ENCODE measurements at places on chromosomes 5 and 9.

GRCh38 chr9:129583308-129584038, 37.4 kb downstream of the C9orf50 start:
- no peak for DNase-seq

DNA sequence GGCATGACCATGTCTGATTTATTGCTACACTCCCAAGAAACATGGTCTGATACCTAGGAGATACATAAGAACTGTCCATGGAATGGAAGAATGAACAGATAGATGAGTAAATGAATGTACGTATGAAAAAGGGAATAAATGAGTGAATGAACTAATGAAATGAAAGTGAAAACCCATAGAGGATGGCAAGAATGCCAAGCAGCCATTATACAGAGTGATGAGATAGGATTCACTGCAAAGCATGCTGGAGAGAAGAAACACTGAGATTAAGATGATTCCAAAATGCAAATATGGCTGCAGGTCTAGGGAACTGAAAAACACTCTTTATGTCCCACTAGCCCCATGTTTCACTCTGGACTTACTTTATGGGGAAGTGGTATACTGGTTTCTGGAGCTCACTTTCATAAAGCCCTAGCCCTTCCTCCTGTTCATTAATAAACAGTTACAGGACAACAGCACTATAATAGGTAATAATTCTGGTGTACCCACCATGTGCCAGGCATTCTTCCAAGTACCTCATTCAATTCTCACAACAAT, 170.3 kb upstream of the RAD23B start:
- DNase-seq, result no peak

- no peak for DNase-seq
Observed at GRCh38 chr5:119354537-119355243, 1.1 kb upstream of the TNFAIP8 start.

DNA sequence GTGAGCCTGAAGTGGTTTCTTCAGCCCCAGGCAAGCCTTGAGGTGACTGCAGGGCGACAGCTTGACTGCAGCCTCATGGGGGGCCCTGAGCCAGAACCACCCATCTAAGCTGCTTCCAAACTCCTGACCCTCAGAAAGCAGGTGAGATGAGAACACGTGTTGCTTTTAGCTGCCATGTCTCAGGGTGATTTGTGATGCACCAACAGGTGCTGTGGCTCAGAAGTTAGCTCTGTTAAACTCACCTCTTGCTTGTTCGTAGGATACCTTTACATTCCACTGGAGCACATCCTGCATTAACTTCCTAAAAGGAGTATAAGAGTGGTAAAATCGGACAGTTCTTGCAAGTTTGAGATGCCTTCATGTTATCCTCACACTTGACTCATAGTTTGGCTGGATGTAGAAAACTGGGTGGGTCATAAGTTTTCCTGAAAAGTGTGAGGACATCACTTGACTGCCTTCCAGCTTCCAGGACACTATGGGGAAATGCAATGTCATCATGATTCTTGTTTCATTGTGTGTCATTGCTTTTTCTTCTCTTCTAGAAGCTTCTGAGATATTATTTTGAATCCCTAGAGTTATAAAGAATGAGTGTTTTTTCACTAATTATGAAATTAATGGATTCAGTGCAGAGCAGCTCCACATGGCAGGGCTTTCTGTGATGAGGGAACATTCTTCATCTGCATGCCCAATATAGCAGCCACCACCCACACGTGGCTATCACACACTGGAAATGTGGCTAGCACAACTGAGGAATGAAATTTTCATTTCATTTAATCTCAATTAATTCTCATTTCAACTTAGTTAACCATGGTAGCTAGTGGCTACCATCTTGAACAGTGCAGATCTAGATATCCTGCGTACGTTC, 92.3 kb downstream of the HSD17B3 start:
- DNase-seq, result no peak

DNA sequence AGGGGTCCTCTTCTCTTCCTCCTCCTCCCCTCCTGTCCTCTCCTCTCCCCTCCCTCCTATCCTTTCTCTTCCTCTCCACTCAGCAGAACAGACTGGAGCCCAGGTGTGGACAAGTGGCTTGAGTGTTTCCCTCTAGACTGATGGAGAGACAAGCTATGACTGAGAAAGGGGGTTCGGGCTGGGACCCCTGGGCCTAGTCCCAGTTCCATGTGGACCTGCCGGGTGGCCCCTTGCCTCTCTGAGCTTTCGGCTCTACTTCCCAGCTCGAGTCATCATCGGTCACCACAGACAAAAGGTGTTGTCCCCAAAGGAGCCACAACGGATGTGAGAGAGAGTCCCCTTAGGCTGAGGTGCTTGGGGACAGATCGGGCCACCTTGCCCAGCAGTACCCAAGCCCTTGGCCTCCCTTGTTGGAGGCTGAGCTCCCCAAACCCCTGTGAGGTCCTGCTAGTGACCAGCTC, 3.4 kb upstream of the RXRA start:
- DNase-seq, result no peak

GRCh38 chr5:80191991-80192398, 63.9 kb downstream of the SERINC5 start:
- no peak for DNase-seq

DNA sequence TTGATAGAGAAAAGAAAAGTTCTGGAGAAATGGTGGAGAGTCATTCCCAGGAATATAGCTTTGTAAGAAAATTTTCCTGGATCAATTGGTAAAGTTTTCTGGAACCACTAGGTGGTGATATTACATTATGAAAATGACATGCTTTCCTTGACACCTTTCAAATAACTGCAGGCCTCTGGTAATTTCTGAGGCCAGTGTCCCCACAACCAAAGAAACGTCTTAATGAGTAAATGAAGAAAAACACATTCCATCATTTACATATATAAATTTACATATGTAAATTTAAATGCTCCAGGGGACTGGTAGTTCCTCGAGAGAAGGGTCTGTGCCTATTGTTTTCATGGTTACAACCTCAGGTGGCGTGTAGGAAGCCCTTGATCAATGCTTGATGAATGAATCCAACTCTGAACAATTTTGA, 17.2 kb upstream of the RGS3 start:
- no peak for DNase-seq
